ENCODE measurements at places on chromosomes 11 and 22.

DNA sequence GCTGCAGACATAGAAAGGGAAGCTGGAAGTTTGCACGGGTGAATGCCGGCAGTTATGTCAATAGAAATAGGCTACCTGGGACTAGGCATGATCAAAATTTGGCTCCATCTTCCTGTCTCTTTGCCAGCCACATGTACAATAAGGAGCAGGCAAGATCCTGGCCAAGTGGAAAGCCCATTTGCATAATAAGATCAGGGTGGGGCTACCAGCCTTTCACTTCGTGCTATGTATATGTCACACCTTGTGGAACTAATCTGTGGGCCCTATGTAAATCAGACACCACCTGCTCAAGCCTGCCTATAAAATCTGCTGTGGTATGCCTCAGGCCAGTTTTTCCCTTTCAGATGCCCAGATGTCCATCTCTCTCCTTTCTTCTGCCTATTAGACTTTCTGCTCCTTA, 79.3 kb upstream of the DRD2 start:
- no peak for DNase-seq

DNA sequence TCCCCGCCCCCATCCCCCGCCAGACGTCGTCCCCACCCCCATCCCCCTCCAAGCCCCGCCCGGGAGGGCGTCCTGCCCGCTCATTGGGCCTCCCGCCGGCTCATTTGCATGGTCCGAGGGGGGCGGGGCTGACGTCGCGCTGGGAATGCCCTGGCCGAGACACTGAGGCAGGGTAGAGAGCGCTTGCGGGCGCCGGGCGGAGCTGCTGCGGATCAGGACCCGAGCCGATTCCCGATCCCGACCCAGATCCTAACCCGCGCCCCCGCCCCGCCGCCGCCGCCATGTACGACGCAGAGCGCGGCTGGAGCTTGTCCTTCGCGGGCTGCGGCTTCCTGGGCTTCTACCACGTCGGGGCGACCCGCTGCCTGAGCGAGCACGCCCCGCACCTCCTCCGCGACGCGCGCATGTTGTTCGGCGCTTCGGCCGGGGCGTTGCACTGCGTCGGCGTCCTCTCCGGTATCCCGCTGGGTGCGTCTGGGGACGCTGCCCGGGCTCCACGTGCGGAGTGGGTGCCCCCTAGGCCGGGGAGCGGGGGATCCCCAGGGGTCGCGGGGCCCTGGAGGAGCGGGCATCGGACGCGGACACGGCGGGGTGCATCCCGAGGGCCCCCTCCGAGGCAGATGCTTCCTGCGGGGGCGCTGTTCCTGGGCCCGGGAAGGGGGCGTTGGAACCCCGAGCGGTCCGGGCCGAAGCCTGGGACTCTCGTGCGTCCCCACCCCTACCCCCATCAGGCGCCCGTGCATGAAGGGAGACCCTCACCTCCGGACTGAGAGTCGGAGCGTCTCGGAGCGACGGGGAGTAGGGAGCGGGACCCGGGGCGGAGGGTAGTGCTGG, at the start of gene PNPLA3:
PNPLA3 (plus strand) TSS at position 175 of the 834 bp plus-strand sequence; CDS start at position 282, 107 bp downstream.
- peak; percentile 80 for DNase-seq

DNA sequence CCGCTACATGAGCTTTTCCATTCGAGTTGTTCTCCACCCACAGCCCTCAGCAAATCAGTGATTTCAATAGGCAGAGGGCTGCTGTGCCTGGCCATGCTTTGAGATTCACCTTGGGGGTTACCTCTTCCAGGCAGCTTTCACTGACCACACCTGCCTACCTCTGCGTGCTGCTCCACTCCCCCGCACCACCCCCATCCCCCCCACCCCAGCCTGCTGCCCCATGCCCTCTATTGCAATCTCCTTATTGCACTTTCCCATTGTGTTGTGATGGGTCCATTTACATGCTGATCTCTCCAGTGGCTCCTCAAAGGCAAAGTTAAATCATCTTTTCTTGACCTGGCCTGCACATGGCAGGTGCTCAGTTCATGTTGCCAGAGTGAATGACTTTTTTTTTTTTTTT, 18.0 kb upstream of the POLA2 start:
- DNase-seq: no peak

- DNase-seq: no peak
Measured at GRCh38 chr11:19084661-19085315, 24.3 kb upstream of the MRGPRX2 start.

DNA sequence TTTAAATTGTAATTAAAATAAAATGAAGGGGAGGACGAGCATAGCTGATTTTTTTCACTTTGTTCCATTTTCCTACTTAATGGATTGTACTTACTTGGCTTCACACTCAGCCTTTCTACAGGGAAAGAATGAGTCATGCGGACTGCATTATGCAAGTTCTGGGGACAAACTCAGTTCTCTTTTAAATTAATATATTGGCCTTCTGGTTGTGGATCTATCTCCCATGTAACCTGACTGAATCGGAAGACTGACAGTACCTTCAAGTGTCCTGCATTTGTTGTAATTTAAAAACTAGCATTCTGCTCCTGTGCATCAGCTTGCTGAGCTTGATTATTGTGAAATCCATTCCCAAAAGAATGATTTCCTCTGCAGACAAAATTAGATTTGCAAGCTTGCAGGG, 12.2 kb downstream of the OR8D1 start:
- DNase-seq: no peak

- DNase-seq: no peak
Measured at GRCh38 chr11:35197292-35197691, 58.3 kb downstream of the CD44 start.

- no peak for DNase-seq
Measured at GRCh38 chr11:132456751-132457328, 1075.5 kb downstream of the OPCML start.

DNA sequence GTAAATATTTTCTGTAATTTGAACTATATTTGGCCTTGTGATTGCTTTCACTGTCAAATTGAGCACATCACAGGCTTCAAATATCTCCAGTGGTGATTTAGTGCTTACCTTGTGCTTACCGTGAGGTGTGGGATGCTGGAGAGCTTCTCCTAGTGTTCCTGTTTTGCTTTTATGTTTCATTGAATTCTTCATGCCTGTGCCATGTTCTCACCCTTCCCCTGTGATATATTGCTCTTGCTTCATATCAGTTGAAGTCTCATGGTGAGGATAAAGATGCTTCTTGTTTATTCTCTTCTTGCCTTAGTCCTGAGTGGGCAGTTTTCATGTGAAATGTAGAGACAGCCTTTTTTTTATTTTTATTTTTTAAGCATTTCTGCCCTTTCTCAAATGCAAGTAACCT, 198.0 kb upstream of the PDGFD start:
- no peak for DNase-seq

- no peak for DNase-seq
Measured at GRCh38 chr11:119476666-119477331, 53.8 kb upstream of the THY1 start.

GRCh38 chr22:43467216-43467940, 55.6 kb downstream of the MPPED1 start:
- no peak for DNase-seq

DNA sequence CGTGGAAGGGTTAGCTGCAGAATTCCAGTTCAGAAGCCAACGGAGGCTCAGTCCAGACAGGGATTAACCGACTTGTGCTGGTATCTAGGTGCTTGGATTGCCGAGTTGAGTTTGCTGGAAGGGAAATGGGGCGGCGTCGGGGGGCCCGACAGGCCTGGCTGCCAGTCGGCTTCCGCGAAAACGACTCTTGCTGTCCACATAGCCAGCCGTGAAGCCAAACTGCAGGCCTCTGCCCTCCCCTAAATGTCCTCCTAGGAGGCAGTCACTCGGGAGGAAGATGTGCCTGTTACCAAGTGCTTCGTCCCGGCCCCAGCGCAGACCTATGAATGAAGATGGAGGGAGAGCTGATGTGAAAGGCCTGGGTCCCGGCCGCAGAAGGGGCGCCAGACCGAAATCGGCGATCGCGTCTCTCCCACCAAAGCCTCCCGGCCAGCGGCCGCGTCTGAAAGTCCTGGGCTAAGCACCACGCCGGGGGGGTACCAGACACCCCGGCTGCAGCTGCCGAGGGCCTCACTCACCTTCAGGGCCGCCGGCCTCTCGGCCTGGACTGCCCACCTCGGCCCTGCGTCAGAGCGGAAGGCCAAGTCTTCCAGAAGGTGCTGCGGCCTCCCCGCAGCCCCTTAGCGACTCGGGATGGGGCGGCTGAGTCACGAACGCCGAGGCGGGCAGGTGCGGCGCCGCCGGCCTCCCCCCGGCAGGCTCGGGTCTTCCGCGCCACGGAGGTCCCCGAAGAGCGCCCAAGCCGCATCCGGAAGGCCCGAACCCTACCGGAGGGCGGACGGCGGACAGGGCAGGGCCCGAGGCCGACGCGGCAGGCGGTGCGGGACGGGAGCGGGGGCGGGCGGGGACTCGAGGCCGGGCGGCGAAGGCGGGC, 7.5 kb downstream of the DPAGT1 start:
- peak; percentile 50 for DNase-seq

GRCh38 chr11:131906963-131907362, 536.5 kb downstream of the NTM start:
- DNase-seq: no peak

GRCh38 chr11:20161923-20162744, 1.9 kb upstream of the DBX1 start:
- DNase-seq: no peak

- DNase-seq: no peak
Measured at GRCh38 chr11:6567371-6567745, 36.1 kb downstream of the RRP8 start.

- no peak for DNase-seq
Measured at GRCh38 chr11:13109616-13110015, 100.5 kb downstream of the RASSF10 start.

- no peak for DNase-seq
Measured at GRCh38 chr11:19985111-19985510, 175.2 kb downstream of the DBX1 start.

- no peak for DNase-seq
Measured at GRCh38 chr22:27100789-27101188, 443.4 kb downstream of the MIAT start.

DNA sequence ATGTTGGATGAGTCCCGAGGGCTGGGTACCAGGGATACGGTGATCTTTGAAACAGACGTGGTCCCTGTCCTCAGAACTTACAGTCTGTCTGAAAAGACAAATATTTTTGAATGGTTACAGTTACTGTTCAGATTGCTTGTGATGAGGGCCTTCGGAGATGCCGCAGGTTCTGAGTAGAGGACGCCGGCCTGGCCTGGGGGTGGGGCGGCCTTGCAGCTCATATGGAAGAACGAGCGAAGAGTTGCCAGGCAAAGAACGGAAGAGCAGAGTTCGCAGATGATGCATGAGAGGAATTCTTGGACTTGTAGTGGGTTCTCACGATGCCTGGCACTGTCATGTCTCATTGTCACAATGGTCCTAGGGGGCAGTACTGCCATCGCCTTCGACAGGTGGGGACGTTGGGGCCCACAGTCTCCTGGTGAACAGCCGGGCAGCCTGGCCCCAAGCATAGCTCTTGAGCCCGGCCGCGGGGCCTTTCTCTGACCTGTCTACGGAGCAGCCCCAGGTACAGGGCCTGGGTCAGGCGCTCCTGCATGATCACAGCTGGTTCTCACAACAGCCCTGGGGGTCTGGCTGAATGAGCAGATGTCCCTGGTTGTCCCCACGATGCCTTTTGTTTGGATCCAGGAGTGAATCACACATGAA, 60.9 kb upstream of the PARVG start:
- no peak for DNase-seq

- DNase-seq: no peak
Measured at GRCh38 chr22:44924710-44925109, 85.1 kb downstream of the PHF21B start.

- DNase-seq: no peak
Measured at GRCh38 chr11:114308689-114309089, 12.5 kb downstream of the NNMT start.

GRCh38 chr11:35927104-35927503, 16.8 kb upstream of the LDLRAD3 start:
- no peak for DNase-seq

DNA sequence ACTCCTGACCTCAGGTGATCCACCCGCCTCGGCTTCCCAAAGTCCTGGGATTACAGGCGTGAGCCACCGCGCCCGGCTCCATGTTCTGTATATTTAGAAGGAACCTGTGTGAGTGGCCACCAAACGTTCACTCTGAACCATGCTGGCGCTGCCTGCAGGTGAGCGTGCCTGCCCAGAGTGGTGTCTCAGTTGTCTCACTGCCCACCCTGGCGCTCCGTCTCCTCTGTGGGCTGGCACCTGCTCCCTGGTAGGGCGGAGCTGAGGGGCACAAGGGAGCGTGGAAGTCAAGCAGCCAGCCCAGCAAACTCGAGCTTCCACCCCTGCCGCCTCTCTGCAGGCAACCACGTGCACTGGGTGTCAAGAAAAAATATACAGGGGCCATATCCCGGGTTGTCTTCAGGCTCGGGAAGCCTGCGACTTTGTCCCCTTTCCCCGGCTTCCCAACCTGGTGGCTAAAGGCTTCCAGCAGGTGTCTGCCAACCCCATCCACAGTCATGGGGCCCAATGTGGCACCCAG, 16.7 kb downstream of the TXN2 start:
- DNase-seq: no peak

GRCh38 chr11:3202759-3203158, 15.9 kb downstream of the MRGPRG start:
- DNase-seq: no peak

DNA sequence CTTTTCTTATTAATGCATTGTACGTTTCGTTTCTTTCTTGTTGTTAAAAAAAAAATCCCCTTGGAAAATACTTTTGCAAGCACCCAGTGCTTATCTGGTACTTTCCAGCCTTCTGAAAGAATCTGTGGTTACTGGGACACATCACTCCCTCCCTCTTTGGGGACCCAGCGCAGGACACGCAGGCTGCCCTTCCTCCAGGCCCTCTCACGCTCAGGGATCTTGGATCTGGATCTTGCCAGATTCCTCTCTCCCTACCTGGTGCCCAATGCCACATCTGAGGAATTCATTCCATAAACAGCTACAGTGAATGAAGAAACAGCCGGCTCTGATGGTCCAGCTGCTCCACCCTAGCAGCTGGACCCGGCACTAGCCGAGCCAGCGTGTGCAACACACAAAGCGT, 55.7 kb downstream of the PHF21B start:
- no peak for DNase-seq

DNA sequence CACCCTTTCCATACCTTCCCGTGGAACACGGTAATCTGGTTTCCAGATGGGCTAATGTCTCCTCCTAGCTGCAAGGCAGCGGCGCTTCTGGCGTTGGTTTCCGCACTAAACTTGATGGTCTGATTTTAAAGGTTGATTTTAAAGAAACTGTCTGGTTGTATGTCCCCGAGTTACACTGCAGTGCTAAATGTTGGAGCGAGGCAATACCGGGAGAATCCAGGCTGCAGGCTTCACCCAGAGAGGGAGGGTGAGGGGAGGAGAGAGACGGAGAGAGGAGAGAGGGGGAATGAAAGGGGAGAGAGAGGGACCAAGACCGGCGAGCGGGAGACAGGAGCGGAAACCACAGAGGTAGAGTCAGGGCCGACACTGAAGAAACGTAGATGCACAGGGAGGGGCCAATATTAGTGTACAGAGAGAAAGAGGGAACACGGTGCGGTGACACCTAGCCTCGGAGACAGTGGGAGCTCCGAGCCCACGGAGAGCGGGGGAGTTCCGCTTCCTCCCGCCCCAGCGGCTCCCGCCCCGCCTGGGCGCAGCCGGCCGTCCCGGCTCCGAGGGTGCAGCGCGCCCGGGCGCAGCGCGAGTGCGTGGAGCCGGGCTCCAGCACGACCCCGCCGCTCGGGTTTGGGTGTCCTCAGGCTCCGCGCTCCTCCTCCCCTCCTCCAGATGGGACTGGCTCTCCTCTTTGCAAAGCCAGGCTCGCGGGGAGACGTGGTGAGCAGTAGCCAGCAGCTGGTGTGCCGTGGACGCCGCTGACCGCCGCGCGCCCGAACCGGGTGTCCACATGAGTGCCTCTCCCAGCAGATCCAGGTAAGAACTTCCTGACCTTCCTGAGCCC, 71.9 kb upstream of the GRAMD1B start:
- peak; percentile 15 for DNase-seq

All from stimulated activated CD4-positive, alpha-beta T cell treated with anti-CD3 and anti-CD28 coated beads, Interleukin-12 subunit alpha, Interleukin-12 subunit beta, amount 100 ng/mL, for 4 hours (primary cell).